ENCODE measurements at places on chromosomes 6 and 20.

- no peak for DNase-seq
Observed at GRCh38 chr20:7087803-7088202, 320.3 kb downstream of the BMP2 start.

- no peak for DNase-seq
Observed at GRCh38 chr20:23048283-23049200, 930 bp downstream of the THBD start.

DNA sequence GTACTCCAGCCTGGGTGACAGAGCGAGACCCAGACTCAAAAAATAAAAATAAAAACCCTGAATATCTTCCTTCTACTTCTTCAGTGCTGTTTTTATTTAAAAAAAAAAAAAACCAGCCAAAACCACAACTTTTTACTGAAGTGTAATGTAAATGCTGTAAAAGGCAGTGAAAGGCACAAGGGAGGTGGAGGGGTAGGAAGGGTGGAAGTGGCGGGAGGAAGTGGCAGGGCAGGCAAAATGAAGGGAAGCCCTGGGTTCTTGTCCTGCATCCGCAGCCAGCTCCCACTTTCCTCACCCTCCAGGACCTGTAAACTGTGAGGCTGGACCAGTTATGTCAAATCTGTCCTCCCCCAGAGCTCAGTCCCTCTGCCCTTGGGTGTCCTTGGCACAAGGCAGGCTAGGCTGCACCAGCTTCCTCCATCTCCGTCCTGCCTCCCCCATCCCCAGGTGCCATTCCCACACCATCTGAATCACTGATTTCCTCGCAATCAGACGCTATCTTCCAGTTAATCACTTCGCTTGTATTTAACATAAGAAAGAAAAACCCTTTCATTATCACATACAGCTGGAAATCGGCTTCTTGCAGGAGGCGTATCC is 13.7 kb upstream of the PANK2 start:
- DNase-seq = no peak

- DNase-seq = no peak
Observed at GRCh38 chr6:1596088-1596852, 13.4 kb upstream of the FOXC1 start.

- no peak for DNase-seq
Observed at GRCh38 chr6:53205778-53206177, 57.1 kb upstream of the GCM1 start.

- no peak for DNase-seq
Observed at GRCh38 chr6:53831936-53832660, 37.3 kb downstream of the LRRC1 start.

GRCh38 chr20:47125758-47126591 is 230.5 kb downstream of the ZMYND8 start:
- DNase-seq = no peak

DNA sequence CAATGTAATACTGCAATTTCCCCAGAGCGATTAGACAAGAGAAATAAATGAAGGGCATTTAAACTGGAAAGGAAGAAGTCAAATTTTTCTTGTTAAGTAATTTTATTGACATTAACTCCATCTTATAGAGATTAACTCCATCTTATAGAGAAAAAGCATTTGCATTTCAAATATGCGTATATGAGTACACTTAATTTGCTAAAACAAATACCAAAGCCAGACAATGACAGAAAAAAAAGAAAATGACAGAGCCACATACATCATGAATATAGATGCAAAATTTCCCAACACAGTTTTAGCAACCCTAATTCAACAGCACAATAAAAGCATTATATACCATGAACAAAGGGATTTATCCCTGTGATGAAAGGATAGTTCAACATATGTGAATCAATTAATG is 1293.1 kb upstream of the EYS start:
- no peak for DNase-seq

GRCh38 chr6:156846845-156847599 is 69.8 kb downstream of the ARID1B start:
- no peak for DNase-seq

GRCh38 chr6:70390067-70390466 is 23.2 kb upstream of the FAM135A start:
- DNase-seq = no peak

DNA sequence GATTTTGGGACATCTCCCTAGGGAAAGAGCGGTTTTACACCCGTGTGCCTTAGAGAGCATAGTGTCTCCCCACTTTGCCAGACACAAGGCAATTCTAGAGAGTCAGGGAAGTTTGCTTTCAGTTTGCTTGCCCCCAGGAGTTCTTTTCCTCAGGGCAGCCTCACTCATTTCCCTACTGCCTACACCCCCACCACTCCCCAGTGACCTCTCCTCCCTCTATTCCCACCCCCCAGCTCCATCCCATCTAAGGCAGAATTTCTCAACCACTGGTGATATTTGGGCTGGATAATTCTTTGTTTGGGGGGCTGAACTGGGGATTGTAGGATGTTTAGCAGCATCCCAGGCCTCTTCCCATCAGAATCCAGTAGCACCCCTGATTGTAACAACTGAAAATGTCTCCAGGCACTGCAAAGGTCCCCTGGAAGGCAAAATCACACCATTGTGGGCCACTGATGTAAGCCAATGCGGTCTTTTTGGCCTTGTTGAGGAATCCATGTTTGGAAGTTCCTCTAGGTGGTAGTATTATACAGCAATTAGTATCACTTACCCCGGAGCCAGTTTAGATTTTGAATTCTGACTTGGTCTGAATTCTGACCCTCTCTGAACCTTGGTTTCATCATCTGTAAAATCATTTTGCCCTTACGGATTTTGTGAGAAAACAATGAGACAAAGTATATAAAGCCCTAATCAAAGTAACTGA is 1.3 kb downstream of the EPPIN start:
- peak; percentile 22 for DNase-seq

- DNase-seq = no peak
Observed at GRCh38 chr6:72621291-72622093, at the start of gene KCNQ5. KCNQ5 (plus strand) TSS chr6:72622064.

DNA sequence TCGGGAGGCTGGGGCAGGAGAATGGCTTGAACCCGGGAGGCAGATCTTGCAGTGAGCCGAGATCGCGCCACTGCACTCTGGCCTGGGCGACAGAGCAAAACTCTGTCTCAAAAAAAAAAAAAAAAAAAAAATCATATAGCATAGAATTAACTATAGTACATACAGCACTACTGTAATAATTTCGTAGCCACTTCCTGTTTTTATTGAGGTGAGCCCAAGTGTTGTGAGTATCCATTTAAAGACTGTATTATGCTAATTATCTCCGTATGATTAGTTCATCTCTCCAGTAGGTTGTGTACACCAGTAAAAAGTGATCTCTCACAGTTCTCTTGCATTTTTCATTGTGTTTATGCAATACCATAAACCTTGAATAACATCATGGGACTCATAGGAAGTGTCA is 70.6 kb downstream of the IYD start:
- DNase-seq = no peak

DNA sequence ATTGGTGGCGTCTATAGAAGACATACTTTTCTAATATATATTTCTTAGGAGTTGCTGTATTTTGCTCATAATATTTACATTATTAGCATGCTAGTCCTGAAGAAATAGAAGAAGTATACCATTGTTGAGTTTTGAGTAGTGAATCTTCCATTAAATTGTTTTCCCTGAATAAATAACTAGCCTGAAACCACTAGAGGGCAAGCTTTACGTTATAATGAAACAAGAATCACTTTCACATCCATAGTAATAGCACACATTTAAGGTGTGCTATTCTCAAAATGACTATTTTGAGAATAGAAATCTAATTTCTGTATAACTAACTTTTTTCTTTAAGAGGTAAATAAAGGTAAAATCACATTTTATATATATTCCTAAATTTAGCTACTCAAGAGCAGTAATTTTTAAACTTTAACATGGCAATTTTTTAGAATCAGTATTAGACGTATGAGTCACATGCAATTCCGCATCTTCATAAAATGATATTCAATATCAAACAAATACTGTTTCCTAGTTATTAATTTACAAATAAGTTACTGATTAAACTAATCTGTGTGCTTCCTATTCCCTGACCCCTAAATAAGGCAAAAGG is 213.2 kb upstream of the MANEA start:
- DNase-seq = peak; percentile 15

DNA sequence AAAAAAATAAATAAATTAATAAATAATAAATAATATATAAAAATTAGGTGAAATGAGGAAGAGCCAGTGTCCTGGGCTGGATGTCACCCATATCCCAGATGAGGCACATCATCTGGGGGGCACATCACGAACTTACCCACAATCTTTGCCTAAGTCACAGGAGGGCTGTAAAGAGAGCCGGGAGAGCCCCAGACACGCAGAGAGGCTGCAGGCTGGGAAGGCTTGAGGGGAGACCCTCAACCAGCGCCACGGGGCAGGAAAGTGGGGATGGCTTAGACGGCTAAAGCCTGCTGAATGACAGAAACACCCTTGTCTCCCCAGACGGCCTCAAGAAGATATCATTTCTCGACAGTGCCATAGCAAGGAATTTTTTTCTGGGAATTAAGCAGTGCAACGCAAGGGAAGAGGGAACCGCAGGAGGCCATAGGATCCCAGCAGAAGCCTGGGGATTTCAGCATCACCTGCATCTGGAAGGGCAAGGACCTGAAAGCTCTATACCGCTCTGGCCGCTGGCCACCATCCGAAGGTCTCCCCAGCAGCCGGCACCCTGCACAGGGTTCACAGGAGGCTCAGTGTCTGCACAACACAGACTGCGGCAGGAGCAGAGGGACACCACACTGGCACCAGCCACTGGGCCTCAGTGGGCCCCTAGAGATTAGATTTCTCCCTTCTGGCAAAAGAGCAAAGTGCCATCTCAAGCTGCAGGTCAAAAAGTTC is 22.8 kb upstream of the NXT1 start:
- no peak for DNase-seq

- no peak for DNase-seq
Observed at GRCh38 chr6:30870546-30870945, 13.8 kb upstream of the DDR1 start.

DNA sequence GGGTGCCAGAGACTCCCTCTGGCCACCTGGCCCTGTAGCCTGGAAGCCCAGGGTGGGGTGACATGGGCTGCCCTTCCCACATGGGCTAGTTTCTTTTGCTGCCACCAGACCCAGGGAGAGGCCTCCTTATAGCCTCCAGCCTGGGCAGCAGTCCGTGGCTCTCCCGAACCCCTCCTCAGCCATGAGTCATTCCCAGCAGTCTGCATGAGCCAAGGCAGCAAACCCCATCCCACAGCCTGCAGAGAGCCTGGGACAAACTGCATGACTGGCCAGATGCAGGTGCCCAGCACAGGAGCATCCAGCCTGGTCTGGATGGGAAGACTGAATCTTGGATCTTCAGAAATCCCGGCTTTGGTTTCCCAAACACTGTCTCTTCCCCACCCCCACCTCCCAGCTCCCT is 75.7 kb downstream of the MRPL14 start:
- DNase-seq = no peak

GRCh38 chr6:80638213-80639055 is 532.0 kb downstream of the BCKDHB start:
- peak; percentile 95 for DNase-seq

GRCh38 chr6:46453216-46453615 is 38.0 kb downstream of the RCAN2 start:
- no peak for DNase-seq

- DNase-seq = no peak
Observed at GRCh38 chr6:140275725-140276124, 901.3 kb upstream of the CITED2 start.

DNA sequence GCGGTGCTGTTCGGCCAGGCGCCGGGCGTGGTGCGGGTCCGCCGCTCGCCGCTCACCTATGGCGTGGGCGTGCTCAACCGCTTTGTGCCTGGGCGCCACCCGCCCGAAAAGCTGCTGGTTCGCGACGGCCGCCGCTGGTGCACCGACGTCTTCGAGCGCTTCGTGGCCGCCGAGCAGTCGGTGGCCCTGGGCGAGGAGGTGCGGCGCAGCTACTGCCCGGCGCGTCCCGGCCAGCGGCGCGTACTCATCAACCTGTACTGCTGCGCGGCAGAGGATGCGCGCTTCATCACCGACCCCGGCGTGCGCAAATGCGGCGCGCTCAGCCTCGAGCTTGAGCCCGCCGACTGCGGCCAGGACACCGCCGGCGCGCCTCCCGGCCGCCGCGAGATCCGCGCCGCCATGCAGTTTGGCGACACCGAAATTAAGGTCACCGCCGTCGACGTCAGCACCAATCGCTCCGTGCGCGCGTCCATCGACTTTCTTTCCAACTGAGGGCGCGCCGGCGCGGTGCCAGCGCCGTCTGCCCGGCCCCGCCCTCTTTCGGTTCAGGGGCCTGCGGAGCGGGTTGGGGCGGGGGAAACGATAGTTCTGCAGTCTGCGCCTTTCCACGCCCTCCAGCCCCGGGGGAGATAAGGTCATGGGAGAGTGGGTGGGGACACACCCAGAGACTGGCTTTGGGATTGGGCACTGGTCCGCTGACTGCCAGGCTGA is 15.7 kb downstream of the ADISSP start:
- DNase-seq = peak; percentile 12

DNA sequence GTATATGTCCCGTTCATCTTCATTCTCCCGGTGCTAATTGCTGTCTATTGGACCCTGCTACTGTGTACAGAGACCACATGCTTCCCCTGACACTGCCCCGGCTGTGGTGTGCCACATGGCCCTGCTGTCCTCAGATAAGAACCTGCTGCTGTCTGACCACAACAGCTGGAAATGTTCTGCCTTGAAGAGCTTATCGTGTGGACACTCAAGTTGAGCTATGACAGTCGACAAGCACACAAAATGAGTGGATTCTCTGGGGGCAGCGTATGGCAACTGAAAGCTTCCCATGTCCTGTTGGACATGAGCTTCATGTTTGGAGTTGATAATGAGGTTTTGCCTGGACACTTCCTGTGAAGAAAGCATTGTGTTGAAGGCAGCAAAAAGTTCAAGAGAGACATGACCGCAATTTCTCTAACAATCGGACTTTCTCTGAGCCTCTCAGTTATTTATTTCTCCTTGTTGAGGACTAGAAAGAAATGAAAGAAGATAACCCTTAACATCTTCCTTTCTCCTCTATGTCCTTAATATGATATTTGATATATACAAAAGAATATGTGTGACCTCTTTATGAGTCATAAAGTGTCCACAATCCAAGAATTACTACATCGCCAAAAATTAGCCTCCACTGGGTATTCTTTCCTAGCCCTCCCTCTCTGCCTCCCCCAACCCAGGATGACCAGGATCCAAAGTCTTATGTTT is 187.1 kb upstream of the TCF21 start:
- DNase-seq = no peak

DNA sequence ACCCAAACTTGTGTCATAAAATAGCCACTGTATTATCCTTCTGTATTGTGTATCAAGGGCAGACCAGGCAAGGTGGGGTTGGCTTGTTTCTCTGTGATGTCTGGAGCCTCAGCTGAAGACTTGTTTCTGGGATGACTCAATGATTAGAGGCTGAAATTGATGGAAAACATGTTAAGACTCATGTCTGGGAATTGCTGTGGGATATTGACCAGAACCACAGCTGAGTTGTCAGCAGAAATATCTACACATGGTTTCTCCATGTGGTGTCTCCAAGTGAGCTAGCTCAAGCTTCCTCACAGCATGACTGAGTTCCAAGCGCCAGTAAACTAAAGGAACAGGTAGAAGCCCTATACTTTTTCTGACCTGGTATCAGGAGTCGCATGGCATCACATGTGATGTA is 128.5 kb upstream of the SYNDIG1 start:
- no peak for DNase-seq
